ENCODE measurements at places on chromosomes 6 and 20.

DNA sequence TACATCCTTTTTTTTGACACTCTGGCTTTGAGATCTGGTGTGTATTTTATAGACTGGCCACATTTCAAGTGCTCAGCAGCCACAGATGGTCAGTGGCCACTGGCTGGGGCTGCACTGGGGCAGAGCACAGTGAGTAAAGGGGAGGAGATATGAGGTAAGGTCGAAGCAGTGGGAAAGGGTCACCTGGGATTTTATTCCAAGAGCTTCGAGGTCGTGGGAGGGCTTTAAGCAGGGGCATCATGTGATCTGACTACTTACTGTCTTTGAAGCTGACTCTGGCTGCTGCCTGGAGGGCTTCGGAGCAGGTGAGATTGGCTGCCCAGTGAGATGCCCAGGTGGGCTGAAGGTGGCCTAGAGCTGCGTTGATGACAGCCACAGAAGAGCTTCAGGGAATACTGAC lies 6.7 kb downstream of the C20orf203 start:
- DNase-seq: no peak

DNA sequence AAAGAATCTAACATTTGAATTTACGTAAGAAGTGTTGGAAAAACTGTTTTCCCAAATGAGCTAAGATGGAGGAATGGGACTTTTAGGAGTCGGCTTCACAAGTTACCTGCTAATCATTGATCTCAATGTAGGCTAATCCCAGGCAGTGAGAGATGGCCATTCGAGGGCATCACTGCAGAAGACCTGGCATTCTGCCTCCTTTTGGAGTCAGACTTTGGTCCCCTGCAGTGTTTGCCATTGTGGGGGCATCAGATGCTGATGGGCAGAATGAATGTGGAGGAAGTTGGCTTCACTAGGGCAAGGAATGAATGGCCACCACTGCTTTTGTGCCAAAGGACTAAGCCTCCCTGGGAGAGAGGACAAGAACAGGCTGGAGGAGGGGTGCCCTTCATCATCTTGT lies 55.7 kb upstream of the NKX2-2 start:
- DNase-seq: no peak

- DNase-seq: no peak
Measured at GRCh38 chr6:56655996-56656395, 13.3 kb upstream of the DST start.

DNA sequence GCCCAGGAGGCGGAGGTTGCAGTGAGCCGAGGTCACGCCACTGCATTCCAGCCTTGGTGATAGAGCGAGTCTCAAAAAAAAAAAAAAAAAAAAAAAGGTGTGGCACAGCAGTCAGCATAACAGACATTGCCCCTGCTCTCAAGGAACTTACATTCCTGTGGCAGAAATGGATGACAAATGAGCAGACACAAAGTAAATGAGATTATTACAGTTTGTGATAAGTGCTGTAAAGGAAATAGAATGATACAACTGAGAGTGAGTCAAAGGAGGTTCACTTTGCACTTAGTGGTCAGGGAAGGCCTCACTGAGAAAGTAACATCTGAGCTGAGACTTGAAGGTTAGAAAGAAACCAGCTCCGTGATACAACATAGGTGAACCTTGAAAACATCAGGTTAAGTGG lies 36.4 kb downstream of the CEP250 start:
- DNase-seq: no peak

- DNase-seq: no peak
Measured at GRCh38 chr20:64277571-64278316, 22.2 kb downstream of the PCMTD2 start.

DNA sequence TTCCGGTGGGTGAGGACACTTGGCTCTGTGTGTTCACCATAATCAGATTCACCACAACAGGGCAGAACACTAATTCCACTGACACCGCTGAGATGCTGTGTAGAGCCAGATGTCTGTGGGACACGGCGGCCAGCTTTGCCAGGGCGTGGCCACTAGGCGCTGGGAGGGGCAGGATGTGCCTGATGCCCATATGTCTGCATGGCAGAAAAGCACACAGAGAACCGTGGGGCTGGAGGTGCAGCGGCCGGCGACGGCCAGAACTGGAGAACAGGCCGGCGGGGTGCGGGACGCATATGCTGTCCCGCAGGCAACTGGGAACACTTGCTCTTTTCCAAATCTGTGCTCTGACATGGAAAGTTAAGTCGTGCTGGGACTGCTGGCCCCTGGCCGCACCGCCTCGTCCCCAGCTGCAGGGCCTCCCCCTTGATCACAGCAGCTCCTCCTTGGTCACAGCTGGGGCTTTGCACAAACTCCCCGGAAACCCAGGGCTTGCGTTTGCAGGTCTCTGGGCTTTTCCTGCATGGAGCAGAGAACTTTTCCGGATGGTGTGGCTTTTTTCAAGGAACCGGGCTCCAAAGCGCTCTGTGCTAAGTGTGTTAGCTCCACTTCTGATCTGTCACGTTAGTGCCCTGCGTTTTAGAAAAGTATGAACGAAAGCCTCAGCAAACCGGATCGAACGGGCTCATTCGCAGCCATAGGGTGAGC lies 31.1 kb downstream of the NTSR1 start:
- no peak for DNase-seq

- no peak for DNase-seq
Measured at GRCh38 chr20:4029505-4030467, 14.4 kb upstream of the RNF24 start.

DNA sequence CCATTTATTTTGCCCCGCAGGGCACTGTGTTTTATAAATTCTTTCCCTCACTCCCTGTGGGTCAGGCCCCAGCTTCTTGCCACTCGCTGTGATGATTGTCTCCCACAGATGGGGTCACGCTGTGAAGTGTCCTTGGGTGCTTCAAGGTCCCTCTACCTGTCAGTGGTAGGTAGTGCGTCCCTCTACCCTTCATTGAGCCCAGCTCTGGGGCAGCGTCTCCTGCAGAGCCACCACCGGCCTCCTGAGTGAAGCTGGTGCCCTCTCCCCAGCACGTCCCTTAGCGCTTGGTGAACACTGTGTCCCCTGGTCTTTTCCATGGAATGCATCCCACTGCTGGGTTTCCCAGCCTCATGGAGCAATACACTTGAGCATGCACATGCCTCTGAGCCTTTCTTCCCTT lies 108.2 kb downstream of the NRN1 start:
- no peak for DNase-seq

GRCh38 chr6:5229356-5229755 lies 31.4 kb downstream of the LYRM4 start:
- DNase-seq: no peak

GRCh38 chr20:57167971-57168701 lies 98.3 kb downstream of the BMP7 start:
- no peak for DNase-seq

DNA sequence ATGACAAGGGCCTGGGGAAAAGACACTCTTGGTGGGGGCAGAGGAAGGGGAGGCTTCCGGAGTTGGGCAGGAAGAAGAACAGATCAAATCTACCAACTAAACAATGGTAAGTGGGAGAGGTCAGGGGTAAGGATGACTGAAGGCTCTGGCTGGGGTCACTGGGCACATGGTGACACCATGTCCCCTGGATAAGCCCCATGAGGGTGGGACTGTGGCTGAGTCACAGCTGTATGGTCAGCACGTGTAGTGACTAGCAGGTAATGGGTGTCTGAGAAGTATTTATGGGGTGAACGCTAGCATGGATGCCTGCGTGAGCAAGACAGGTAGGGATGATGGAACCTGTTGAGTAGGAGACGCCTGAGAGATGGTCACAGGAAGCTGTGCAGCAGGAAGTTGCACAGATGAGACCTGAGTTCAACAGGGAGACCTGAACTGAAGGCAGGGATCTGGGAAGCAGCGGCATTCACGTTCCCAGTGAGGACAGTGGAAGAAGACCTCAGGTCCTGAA lies 64.5 kb upstream of the SNX9 start:
- no peak for DNase-seq

DNA sequence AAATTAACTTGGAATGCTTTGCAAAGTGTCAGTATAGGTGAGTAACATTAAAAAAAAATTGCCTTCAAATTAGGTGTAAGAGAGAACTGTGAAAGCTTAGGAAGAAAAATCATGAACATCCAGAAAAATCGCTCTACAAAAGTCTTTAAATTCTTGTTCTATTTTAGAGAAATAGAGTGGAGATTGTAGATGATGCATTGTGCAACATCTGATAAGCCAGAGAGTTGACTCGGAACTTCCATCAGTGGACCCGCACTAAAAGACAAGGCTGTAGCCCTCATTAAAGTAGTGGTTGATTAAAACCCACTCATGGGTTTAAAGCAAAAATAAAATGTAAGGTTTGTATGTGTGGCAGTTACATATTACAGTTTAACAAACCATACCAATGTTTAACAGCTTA lies 35.8 kb downstream of the MAP3K4 start:
- DNase-seq: no peak

GRCh38 chr6:141641406-141641805 lies 491.3 kb upstream of the GJE1 start:
- DNase-seq: no peak

GRCh38 chr6:52423448-52423847 lies 3.3 kb downstream of the EFHC1 start:
- no peak for DNase-seq

GRCh38 chr6:15491255-15491985 lies 171.4 kb downstream of the DTNBP1 start:
- peak; percentile 42 for DNase-seq

GRCh38 chr20:31738729-31739549 lies at the start of gene TPX2:
Gene TPX2 (plus strand): TSS chr20:31739290. CDS start chr20:31757477, 18,187 bp downstream.
- DNase-seq: peak; percentile 79

- no peak for DNase-seq
Measured at GRCh38 chr6:38212579-38212978, 393.1 kb downstream of the ZFAND3 start.

DNA sequence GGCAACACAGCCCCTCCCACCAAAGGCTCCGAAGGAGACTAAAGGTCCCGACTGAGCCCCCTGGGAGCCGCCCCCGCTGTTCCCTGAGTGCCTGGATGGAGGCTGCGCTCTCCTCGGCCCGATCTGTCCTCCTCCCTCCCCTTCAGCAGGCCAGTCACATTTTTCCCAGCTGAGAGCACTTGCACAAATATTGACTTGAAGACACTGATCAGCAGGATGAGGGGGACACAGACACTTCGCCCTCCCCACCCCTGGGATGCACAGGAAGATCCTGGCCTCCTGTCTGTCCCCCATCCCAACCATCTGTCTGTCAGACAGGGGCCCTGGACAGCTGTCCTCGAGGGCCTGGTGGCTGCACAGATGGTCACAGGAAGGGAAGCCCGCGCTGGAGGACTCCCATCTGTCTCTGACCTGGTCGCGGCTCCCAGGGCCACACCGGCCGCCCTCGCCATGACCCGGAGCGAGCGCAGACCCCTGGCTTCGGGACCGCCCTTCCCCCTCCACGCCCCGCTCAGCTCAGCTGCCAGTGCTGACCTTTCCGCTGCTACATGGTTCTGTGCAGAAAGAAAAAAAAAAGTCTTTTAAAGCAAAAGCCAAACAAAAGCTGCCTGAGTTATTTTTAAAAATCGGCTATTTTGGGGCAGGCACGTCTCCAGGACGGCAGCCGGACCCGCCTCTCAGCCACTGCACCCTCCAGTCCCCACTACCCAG lies 11.1 kb downstream of the LAMA5 start:
- DNase-seq: no peak

DNA sequence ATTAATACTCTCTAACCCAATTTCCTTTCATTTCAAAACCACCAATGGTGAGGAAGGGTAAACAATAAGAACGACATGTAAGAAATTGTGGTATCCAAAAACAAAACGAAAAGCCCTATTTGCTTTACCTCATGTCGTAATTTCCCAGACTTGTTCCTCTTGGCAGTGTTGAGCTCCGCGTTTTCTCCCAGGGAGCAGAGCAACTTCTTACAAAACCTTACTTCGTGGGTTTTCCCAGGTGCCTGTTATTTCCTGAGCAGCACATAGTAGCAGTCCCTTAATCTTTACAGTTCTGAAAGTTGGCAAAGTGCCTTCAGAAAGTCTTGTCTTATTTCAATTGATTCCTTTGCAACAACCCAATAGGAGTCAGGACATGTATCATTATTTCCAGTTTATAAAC lies 207.9 kb upstream of the MARCKS start:
- no peak for DNase-seq

GRCh38 chr6:134517145-134517658 lies 199.3 kb upstream of the SGK1 start:
- DNase-seq: no peak

DNA sequence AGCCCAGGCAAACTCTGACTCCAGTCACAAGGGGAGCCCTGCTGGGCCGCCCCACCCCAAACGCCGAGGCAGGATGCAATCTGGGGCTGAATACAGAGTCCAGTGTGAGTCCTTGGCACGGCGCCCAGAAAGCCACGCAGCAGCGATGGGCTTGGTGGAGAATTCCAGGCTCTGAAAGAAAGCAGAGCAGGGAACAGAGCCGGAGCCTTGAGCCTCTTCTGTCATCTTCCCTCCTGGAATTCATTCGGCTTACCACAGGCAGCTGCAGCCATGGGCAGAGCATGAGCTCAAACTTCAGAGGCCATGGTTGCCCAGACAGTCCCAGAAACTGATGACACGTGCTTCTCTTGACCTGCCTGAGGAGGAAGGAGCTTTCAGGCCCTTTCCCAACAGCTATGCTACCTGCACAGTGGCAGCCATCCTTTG lies 441.1 kb upstream of the JARID2 start:
- no peak for DNase-seq

- no peak for DNase-seq
Measured at GRCh38 chr20:63186528-63187316, 29.2 kb downstream of the YTHDF1 start.

GRCh38 chr6:80789912-80790570 lies 683.6 kb downstream of the BCKDHB start:
- no peak for DNase-seq

DNA sequence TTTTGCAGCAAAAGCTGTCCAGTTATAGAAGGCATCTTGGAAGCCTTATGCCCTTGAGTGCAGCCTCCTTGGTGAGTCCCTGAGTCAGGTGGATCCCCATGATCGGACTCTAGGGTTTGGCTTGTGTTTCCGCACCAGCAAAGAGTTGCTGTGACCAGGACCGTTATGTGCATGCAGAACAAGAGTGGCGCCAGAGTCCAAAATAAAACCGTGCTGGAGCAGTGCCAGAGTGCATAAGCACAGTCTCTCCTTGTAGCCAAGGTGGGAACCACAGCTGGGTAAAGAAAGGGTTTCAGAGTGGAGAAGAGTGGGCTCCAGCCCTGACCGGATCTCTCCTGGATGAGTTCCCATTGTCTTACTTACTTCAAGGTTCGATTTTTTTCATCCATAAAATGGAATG lies 58.6 kb downstream of the FOXA2 start:
- DNase-seq: no peak

- no peak for DNase-seq
Measured at GRCh38 chr6:68502946-68503345, 132.1 kb upstream of the ADGRB3 start.

All from activated CD8-positive, alpha-beta memory T cell treated with anti-CD3 and anti-CD28 coated beads for 4 hours (primary cell).